ENCODE measurements at places on chromosomes 7 and 10.

DNA sequence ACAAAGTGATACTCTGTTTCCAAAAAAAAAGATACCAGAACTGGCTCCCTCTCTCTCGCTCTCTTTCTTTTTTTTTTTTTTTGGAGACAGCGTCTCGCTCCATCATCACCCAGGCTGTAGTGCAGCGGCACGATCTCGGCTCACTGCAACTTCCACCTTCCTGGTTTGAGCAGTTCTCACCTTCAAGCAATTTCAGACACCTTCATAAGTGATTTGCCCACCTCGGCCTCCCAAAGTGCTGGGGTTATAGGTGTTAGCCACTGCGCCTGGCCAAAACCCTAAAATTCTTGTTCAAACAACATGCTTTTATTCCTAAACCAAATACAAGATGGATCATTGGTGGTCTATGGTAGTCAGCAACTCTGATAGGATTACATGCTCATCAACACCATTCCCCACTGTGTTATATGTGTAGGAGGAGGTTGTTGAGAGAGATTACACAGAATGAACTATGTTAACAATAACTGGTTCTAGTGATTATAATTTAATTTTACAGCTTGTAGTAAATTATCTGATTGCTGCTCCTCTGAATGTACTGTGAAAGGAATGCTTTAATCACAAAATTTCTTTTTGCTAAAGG lies 15.5 kb downstream of the ACBD5 start:
- DNase-seq: no peak

DNA sequence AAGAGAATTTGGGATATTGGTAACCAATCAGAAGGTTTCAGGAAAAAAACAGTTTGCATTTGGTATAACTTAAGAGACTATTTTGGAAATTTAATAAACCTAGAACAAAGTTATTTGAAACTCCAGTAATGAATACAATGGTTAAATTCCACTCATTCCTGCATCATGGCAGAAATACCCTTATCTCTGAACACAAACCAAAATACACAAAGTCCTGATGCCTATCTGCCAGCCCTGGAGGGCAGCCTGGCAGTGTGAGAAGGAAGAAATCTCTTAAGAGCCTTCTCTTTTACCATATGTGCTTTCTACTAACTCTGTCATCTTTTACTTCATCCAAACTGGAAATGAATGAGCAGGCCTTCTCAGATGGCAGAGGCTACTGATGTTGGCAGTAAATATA lies 147.1 kb upstream of the LYZL1 start:
- DNase-seq: no peak

GRCh38 chr10:45456822-45457221 lies 82.8 kb downstream of the ALOX5 start:
- no peak for DNase-seq

GRCh38 chr7:122140918-122141317 lies 3.1 kb downstream of the AASS start:
- DNase-seq: no peak

DNA sequence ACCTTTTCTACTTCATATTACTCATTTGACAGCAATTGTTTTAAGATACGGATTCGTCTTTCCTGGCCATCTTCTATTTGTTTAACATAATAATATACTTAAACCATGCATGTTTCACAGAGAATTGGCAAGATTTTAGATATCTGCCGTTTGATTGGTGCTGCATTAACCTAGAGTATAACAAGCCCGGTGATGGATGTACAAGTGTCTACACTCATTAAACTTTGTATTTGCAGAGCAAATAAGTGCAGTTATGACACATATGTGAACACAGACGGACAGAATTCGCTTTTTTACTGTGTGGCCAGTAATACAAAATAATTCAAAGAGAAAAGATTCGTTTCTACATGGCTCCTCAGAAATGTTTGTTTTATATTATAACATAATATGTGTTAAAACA lies 116.1 kb downstream of the ARL4A start:
- no peak for DNase-seq

All from effector CD8-positive, alpha-beta T cell (primary cell).